ENCODE measurements at places on chromosomes 5 and 9. TPM values are rescaled to one million over a fixed set of nuclear protein-coding genes. Genes with fewer than 3 reads are reported as not detected.

DNA sequence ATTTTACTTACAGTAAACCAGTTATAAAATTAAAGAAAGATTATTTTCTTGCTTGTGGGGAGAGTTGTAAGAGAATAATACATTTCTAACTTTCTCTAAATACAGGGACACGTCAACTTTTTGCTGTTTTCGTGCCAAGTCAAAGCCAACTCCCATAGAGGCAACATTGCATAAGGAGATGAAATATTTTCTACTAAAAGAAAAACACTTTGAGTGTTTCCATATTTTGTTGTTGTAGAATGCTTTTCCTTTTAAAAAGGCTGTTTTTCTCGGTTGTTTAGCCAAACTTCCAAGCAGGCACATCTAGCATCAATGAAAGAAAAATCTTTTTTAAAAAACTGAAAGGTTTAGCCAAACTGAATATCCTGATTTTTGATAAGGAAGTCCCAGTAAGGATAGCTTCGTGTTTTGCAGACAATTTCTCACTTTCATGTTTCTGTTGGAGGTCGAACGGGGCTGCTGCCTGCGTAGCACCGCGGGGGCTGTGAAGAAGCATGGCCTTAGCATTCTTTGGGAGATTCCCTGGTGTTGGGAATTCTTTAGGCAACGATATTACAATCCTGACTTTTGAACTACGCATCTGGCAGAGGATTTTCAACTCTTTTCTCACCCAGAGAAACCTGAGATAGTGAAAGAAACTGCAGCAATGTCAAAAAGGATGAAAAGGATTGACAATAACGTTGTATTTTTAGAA is 108.1 kb upstream of the FBXL7 start:
- peak; percentile 28 for DNase-seq

- peak; percentile 29 for DNase-seq
These were observed 12.9 kb downstream of the TCF7 start for GRCh38 chr5:134127376-134127861.

- no peak for DNase-seq
These were observed 148.6 kb upstream of the ELL2 start for GRCh38 chr5:96110300-96110699.

GRCh38 chr5:170365831-170366230 is 23.3 kb downstream of the KCNMB1 start:
- DNase-seq, result no peak

DNA sequence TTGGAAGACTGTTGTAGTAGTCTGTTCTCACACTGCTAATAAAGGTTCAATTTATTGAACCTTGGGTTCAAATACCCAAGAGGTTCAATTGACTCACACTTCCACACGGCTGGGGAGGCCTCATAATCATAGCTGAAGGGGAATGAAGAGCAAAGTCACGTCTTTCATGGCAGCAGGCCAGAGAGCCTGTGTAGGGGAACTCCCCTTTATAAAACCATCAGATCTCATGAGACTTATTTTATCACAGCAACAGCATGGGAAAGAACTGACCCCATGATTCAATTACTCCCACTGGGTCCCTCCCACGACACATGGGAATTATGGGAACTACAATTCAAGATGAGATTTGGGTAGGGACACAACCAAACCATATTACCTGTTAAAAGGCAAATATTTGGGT is 268.2 kb downstream of the TMEM167A start:
- DNase-seq, result no peak

DNA sequence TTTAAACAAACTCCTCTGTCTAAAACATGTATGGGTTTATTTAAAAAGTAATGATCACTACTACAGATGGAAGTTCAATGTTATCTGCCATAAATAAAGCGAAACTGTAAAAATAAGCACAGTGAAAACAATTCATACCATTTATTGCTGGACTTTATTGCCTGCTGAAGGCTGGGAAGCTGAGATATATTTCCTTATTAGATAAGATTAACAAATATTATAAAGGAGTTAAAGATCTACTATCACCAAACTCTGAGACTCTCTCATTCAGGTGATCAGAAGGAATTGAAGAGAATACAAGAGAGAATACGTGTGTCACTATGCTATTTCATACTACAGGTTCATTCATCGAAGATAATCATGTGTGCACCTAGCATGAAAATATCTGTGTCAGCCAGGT is 190.9 kb upstream of the ATP10B start:
- DNase-seq, result no peak

DNA sequence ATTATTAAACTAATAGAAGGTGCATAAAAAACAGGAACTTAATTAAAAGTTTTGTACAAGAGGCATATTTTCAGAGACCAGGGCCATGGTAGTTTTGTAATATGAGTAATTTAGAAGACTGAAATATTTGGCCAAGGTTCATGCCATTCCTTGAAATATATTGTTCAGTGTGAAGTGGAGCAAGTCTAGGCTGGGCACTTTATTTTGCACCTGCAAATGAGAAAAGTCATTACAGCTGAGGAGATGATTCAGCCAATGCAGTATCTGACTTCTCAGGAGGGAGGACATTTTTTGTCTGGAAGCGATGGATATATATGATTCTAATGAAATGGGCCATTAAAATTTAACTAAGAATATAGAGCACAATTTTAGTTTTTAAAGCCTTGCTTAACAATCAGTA is 754.0 kb upstream of the ADAMTS16 start:
- DNase-seq, result no peak

DNA sequence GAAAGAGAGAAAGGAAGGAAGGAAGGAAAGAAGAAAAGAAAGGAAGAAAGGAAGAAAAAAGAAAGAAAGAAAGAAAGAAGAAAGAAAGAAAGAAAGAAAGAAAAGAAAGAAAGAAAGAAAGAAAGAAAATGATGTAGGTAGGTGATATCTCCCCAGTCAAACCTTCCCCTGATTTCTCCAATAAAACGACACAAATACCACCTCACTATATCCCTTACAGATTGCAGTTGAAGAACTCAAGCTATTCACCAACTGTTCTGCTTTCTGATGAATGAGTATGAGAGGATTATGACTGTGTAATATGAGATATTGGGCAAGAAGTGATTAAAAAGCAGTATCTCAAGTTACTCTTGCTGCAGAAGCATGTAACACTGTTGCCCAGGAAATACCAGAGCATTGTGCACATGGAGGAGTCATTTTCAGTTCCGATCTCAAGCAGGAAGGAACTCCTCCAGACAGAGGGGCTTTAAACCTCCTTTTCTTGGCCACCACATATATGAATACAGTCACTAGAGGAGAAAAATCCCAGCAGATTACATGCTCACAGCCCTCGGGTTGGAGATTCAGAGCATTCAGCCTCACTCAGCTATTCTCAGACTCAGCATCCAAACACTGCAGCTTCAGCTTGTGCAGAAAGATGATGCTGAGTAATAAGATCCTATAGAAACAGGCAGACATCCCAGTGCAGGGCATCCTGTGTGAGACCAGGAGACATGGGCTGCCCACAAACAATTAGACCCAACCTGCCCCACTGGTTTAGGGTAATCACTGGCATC is 61.4 kb downstream of the UGCG start:
- peak; percentile 99 for DNase-seq

GRCh38 chr9:126456441-126457174 is 130.0 kb downstream of the MVB12B start:
- DNase-seq, result peak; percentile 53

DNA sequence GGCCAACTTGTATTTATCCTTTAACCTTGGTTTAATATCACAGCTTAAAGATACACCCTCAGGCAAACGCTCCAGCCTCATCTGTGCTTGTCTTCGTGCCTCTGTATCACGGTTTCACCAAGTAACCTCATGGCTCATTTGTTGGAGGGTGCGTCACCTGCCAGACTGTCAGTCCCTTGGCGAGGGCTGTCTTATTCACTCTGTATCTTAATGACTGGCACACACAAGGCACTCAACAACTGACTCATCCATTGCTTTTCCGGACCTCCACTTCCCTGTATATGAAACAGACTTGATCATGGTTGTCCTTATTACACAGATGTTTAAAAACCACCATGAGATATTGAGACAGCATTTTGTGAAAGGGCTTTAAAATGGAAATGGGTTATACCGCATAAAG is 28.0 kb downstream of the LCP2 start:
- no peak for DNase-seq

GRCh38 chr9:88481933-88482332 is 53.0 kb upstream of the NXNL2 start:
- DNase-seq, result no peak

GRCh38 chr5:137450759-137451158 is 48.4 kb downstream of the SPOCK1 start:
- DNase-seq, result no peak

DNA sequence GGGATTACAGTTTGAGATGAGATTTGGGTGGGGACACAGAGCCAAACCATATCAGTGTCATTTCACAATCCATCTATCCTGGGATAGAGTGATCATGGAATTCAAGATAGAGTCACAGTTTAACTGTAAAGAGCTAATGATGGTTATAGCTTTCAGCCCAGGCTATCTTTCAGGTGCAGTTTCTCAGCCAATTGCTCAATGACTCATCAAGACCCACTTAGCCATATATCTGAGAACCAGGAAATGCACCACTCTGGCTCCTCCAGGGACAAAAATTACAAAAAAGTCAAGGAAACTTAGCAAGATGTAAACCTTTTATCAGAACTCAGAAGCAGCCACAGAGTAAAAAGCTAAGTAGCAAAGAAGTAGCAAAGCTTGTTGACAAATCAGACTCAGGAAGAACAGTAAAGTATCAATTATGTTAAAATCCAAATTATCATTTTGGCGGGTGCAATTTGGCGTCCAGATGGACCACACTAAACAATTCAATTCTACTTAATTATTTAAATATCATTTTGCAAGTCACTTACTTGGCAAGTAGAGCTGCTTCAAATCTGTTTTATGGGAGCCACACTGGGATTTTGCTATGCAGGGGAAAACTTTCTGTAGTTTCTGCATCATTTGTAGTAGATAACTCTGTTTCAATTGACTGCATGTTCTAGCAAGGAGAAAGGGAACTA is 169.4 kb downstream of the TLE1 start:
- DNase-seq, result peak; percentile 29

DNA sequence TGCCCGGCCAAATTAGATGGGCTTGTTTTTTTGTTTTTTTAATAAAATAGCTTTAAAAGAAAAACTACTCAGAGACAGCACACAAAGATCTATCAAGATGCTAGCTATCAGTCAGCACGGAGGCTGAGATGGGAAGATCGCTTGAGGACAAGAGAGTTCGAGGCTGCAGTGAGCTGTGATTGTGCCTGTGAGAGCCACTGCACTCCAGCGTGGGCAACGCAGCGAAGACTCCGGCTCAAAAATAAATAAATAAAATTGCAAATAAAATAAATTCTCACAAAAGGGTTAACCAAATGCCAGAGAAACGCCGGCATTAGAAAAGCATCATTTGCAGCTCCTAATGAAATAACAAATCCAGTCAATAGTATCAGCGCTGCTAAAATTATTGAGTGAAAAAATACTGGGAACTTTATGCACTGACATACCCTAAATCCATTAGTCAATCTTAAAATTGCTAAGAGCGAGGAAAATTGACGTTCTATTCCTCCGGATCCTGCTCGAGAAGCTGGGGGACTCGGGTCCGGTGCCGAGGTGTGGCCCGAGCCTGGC is 681 bp downstream of the CPLANE1 start:
- peak; percentile 4 for DNase-seq

GRCh38 chr5:107517185-107518033 is 153.3 kb downstream of the EFNA5 start:
- DNase-seq, result no peak

DNA sequence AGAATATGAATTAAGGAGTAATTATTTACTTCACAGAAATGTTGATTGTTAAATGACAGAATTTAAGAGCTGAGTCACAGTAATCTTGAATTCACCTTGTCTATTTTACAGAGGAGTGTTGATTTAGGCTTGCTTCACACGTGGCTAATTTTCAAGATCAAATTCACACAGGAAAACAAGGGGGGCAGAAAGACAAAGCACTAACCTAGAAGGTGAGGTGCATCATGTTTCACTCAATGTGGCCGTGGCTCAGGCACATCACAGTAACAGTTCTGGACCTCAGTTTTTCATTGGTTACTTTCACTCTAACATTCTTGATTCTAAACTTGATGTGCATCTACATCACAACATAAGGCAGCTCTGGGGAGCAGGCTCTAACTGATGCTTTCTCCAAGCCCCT is 69.6 kb upstream of the GNAQ start:
- no peak for DNase-seq

DNA sequence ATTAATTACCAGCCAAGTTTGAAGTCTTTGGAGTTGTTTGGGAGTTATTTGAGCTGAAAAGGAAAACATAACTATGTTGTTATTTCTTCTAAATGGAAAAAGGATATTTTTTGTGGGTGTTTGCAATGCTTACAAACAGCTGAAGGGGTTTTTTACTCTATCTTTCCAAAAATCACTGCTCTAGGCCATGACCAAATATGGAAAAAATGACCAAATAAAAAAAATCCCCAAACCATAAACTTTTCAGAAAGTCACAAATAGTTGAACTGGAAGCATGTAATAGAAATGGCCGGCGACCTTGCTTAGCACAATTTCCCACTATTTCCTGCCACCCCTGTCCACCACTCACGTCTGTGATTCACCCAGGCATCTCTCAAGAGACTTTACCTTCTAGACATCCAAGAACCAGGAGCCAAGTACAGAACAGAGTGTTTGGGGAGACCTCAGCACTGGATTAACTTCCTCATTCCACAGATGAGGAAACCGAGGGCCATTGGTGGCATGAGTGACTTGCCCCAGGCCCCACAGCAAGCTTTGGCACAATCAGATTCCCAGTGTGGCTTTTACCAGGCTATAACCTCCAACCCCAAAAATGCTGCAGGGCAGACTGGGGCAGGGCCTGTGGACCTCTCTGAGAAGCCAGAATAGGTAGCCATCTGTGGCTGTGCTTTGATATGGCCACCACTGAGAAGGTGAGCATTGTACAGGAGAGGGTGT is 84.5 kb downstream of the NRG2 start:
- no peak for DNase-seq

DNA sequence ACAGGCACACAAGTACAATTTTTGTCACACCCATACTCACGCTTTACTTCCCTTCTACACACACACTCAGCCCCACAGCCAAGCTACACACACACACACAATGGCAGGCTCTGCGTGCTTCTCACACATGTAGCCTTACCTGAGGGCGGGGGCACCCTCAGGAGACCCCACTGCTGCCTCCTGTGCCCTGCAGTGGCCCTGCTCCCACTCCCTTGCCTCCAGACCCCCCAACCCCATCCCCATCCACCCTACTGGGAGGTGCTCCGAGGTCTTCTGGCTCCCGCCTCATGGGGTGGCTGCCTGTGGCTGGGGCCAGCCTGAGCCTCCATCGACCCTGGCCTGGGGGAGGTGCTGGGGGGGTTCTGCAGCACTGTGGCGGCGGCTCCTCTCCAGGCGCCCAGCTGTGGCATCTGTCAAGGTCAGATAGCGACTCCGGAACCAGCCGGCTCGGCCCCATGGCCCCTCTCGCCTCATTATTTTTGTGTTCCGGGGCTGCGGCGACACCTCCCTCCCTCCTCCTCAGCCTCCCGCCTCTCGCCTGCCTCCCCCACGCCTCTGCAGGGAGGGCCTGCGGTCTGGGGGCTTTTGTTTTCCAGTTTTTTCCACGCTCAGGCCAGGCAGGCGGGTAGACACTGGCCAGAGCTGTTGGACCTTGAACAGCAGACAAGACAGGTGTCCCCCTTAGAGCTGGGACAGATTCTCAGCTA is 21.7 kb downstream of the CXXC5 start:
- DNase-seq, result no peak

The CDH9 gene
- not detected for total RNA-seq

The AQP7 gene
- total RNA-seq, result 0.26 TPM

The PCDHA3 gene
- total RNA-seq, result 0.26 TPM

The SCGB3A1 gene
- not detected for total RNA-seq

The SLCO4C1 gene
- under 0.01 TPM for total RNA-seq

The SPINK6 gene
- total RNA-seq, result not detected

The SCGB3A2 gene
- not detected for total RNA-seq

The WDR38 gene
- total RNA-seq, result not detected

The PLPPR1 gene
- total RNA-seq, result not detected

The HBEGF gene
- 1.8 TPM for total RNA-seq

The LCN10 gene
- total RNA-seq, result not detected

The OBP2A gene
- not detected for total RNA-seq

The SMIM32 gene
- not detected for total RNA-seq

Data from fibroblast of lung (primary cell).